NCI-H510A (cell line): ENCODE measurements at places on chromosomes 13 and 19.

DNA sequence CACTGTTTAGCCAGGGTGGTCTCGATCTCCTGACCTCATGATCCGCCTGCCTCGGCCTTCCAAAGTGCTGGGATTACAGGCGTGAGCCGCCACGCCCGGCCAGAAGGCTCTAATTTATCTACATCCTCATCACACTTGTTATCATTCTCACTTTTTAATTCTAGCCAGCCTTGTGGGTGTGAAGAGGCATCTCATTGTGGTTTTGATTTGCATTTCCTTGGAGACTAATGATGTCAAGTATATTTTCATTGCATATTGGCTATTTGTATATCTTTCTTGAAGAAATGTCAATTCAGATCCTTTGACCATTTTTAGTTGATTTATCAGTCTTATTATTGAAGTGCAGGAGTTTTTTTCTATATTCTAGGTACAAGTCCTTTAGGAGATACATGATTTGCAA lies 27.7 kb upstream of the HIF3A start:
- DNase-seq = no peak

GRCh38 chr13:107912745-107913144 lies 302.6 kb downstream of the LIG4 start:
- DNase-seq = no peak

- no peak for DNase-seq
Measured at GRCh38 chr19:6100284-6100915, 9.9 kb downstream of the RFX2 start.

DNA sequence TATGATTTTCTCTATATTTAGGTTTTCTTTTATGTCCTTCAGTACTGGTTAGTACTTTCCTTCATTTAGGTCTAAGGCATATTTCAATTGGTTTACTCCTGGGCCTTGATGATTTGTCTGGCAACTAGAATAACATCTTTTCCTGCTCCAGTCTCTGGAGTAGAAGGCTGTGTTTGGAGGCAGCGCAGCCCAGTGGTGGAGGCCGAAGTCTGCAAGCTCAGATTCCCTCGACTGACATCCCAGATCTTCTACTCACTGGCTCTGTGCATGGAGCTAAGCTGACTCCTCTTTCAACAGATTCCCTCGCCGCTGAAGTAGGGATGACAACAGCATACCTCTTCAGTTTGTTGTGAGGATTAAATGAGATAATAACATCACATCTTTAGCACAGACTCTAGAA lies 141.0 kb downstream of the RAP2A start:
- no peak for DNase-seq

- no peak for DNase-seq
Measured at GRCh38 chr13:95341441-95341840, 40.2 kb upstream of the ABCC4 start.

- DNase-seq = no peak
Measured at GRCh38 chr19:5792224-5792623, 1.3 kb upstream of the DUS3L start.

- no peak for DNase-seq
Measured at GRCh38 chr19:18717601-18718000, 34.1 kb downstream of the CRTC1 start.

DNA sequence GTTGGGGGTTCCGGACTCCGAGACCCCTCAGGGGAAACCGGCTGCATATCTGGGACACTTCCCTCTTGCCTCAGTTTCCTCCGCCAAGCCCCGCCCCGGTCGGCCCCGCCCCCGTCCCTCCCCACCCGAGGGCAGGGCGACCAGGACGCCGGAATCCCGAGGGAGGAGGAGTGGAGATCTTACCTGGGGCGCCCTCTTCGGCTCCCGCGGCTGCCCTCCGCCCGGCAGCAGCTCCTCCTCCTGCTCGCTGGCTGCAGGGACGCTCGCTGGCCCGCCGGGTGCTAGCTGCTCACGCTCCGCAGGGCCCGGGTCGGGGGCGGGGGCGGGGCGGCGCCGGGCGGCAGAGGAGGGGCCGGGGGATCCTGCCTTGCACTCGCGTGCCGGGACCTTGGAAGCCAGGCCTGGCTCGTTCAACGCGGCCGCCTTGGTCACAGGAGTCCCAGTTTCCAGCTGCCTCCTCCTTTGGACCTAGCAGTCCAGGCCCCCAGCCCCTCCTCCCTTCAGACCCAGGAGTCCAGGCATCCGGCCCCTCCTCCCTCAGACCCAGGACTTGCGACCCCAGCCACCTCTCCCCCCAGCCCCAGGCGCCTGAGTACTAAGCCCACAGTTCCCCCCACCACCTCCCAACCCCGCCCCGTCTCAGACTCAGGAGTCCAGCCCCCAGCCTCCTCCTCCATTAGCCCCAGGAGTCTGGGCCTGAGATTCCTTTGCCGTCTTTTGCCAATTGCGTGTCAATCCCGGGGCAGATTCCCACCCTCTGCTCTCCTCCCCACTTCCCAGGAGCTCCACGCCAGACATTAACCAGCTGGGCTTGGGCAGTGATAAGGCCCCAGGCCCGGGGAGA lies at the start of gene NTF4:
TSS of gene NTF4 (minus strand) at position 51 of the 844 bp plus-strand sequence. CDS start 2,821 bp downstream, outside the sequence.
- DNase-seq = no peak
